ENCODE measurements at places on chromosomes 7 and 10.

GRCh38 chr7:8639668-8640067 lies 206.3 kb downstream of the NXPH1 start:
- no peak for DNase-seq

DNA sequence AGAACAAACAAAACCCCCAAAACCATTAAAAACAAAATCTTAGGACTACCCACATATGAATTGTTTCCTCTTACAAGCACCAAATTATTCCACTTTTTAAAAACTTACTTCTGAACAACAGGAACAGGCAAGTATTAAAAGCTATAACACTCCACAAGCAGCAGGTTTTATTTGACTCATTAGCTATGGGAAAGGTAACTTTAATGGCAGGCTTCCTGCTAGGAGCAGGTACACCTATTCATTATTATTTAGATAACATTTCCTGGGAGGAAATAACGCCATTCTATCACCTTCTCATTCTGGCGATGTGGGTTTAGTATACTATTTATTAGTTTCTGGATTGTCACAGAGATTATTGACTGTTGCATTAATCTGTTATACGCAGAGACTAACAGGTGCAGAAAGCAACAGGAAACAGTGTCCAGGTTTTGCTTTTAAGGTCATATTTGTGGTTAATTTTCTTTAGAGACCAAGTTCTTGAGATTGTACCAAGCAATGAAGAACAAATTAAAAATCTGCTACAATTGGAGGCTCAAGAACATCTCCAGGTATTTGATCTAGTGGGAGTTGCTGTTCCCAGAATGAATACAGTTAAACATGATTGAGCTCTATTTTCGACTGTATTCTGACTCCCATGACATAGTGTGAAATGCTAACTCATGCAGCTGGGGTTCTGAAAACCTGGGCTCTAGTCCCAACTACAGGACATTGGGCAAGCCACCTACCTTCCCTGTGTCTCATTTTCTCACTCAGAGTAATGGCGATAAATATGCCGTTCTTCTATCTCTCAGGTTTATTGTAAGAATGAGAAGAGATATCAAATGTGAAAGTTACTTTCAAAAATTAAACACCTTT lies 2.0 kb downstream of the CPA2 start:
- no peak for DNase-seq

DNA sequence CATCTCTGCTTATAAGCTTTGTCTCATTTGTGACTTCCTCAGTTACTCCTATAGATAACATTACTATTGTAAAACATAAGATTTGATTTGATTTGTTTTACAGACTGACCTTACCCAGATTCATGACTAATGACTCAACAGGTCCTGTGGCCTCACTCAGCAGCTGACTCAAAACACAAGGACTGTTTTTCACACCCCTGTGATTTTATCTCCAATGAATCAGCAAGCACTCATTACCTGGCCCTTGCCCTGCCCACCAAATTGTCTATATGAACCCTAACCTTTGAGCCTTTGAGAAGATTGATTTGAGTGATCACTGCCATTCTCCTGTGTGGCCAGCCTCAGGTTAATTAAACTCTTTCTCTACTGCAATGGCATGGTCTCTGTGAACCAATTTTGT lies 1064.6 kb upstream of the LRRTM3 start:
- DNase-seq: no peak

- DNase-seq: no peak
These were observed 36.5 kb downstream of the CFAP43 start for GRCh38 chr10:104195706-104196105.

DNA sequence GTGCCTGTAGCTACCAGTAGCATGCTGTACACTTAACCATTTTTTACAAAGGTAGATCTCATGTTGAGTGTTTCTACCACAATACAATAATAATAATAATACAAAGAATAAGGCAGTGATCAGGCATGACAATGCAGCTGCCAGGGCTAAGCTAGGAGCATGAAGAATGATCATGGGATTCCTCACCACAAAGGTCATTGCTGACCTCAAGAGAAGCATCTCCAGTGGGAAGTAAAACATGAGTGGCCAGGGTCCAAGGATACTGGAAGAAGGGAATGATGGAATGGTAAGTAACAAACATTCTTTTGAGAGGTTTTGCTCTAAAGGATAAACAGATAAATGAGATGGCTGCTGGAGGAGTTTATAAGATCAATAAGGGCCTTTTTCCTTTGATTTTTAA lies 591.1 kb downstream of the TNS3 start:
- DNase-seq: no peak

DNA sequence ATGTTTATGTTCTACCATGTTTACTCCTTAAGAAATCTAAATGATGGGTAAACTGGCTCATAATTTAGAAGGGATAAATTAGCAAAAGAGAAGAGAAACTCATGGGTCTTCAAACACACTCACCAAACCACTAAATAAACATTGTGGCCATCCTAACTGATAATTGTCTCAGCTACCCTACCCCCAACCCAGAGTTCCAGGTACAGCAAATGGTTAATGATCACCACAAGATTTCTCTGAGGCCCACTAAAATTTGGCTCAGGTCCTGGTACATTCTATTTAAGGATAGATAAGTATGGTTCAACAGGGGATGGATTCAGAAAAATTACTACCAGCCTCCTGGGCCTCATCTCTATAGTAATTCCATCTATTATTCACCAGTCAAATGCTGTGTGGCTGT lies 21.4 kb downstream of the SLC25A13 start:
- no peak for DNase-seq

GRCh38 chr7:151832138-151832537 lies 44.8 kb downstream of the PRKAG2 start:
- no peak for DNase-seq

DNA sequence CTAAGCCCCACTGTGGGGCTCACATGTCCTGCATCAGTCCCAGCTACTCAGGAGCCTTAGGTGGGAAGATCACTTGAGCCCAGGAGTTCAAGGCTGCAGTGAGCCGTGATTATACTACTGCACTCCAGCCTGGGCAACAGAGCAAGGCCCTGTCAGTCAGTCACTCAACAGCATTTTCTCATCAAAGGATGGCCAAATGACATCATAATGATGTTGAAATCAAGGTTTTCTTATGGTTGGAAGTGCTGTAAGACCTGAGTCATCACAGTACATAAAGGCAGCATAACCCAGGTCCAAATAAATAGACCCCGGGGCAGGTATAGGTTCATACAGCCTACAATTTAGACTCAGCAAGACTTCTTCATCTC lies 341.1 kb downstream of the PARD3 start:
- peak; percentile 56 for DNase-seq

DNA sequence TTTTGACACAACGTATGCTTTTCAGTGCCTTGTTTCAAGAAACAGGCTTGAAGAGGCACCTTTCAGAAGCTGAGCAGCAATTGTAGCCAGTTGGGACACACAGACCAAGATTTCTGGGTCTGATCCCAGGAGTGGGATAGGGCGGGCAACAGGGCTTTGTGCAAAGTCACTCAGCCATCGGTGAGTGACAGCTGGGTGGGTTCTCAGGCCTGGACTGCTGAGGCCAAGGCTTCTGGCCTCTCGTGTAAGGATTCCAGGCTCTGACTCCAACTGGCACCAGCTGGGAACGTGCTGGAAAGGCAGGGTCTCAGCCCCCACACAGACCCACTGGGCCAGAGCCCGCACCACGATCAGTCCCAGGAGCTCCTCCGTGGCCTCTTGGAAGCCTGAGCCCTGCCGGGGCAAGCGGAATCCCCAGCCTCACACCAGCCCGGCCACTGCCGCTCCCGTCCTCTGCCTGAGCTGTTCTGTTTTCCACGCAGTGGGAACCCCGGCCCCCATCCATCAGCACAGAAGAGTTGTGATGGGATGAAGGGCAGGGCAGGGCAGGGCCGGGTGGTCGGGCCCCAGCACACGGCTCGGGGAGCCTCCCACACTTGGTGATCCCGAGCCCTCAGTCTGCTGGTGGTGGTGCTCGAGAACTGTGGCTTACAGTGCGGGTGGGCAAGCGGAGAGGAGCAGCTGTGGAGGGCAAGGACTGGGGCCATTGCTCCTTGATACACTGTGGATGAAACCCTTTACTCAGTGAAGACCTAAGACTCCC lies 46.8 kb downstream of the VIPR2 start:
- DNase-seq: no peak

- no peak for DNase-seq
These were observed 25.9 kb downstream of the VAX1 start for GRCh38 chr10:117112220-117112619.

GRCh38 chr7:54921116-54921515 lies 97.7 kb upstream of the EGFR start:
- DNase-seq: no peak

Measured in fibroblast of the conjunctiva (primary cell).